ENCODE measurements at places on chromosomes 4 and X.

GRCh38 chr4:121154103-121154515, 10.0 kb downstream of the TNIP3 start:
- peak; percentile 14 for DNase-seq

DNA sequence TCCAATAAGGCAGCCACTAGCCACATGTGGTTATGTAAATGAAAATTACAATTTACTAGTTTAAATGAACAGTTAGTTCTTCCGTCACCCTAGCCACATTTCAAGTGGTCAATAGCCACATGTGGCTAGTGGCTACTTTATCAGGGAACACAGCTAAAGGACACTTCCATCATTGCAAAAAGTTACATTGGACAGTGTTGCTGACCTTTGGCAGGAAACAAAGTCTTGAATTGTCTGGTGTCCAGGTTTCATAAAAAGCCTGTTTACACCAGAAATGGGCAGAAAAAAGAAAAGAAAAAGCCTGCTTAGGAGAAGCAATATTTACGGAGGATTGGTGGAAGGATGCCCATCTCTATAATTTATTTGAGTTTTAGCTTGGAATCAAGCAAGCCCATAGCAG, 38.6 kb downstream of the RWDD4 start:
- DNase-seq: no peak

DNA sequence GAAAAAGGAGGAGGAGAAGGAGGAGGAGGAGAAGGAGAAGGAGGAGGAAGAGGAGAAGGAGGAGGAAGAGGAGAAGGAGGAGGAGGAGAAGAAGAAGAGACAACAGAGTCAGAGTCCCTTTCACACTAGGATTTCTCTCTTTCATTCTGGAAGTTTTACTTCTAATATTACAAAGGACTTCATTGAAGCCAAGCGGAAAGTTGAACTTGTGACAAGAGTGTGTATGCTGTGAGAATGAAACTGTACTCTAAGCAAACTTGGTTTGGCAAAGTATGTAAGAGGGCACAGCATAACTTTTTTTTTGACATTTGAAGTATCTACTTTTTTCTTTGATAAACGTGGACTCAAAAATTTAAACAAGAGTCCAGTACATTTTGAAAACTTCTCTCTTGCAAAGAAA, 48.0 kb downstream of the CXCL8 start:
- no peak for DNase-seq

DNA sequence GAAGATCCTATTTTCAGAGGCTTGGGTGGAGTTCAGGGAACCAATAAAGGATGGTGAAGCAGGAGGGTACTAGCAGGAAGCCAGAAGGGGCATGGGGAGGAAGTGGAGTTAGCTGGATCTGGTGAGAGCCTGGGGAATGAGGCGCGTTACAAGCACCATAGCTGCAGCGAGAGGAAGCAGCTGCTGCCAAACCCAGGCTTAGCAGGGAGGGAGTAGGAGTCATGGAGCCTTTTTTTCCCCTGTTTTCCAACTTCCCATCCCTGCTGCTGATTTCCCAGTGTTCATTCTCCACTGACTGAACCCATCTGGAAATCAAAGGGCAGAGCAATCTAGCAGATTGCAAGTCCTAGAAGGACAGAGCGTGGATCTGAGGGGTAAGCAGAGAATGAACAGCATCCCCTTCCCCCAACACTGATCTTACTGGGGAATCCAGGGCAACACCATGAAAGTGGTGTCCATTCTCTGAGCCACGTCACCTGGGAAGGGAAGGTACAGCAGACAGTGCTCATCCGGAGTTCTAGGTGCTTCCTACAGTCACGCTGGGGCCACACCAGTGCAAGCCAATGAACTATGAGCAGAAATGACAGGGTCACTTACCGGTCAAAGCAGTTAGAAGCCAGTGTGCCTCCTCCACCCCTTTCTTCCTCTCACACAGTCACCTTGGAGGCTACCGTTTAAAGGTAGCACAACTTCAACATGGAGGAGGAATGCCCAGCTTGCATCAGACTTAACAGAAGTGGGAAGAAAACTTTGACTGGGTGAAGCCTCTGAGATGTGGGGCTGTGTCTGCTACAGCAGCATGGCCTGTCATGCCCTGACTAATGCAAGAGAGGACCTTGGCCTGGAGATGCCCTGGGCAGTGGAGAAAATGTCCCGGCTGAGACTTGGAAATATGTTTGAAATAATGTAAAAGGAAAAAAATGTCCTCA, 36.7 kb downstream of the SMIM20 start:
- no peak for DNase-seq

DNA sequence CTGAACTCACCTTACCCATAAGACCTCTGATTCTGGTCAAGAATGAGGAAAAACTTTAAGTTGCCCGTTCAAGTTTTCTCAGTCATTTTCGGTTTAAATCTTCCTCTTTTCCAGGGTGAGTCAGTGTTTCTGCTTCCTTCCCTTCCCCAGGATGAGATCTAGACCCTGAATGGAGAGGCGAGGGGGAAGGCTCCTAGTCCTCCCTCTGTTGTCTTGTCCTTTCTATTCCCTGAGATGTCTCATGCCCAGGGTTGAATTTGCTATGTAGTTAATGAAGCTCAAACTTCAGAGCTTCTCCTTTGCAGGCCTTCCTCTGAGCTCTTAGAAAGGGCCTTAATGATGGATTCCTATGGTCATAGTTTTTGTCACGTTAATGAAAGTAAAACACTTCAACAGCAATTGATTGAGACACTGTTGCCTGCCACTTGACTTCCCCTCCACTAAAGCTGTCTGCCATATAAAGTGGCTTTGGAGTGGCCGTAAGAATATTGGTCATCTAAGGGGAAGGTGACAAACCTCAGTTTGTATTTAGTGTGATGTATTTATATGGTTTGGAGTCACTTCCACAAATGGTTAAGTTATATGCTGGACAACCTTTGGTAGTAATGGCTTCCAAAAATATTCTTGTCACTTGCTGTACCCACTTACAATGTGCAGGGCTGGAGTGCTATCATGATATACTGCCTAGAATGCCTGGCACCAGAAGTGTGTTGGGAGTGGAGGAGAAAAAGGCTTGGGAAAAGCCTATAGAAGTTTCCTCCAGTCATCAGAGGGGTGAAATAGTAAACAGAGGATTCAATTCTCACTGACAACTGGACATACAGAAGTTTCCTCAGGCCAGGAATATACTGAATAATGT, 24.3 kb upstream of the GPRIN3 start:
- DNase-seq: no peak

- no peak for DNase-seq
Observed at GRCh38 chr4:123976285-123976684, 579.7 kb downstream of the SPRY1 start.

DNA sequence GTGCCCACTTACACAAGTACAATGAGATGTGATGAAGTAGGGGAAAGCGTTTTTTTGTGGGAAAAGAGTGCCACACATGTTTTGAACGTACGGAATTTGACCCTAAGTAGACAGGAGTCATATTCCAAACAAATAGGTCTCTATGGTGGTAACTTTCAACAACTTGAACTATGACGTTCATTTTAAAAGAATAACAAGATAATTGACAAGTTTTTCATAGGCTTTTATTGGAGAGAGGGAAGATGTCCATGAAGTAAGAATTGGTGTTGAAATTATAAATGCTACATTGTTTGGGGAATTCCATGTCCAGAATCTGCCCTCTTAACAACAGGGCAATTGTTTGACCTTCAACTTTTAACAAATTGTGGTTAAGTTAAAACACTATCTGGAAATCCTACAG, 126.5 kb downstream of the GASK1B start:
- DNase-seq: no peak

GRCh38 chrX:3145716-3146115, 104.4 kb downstream of the ARSF start:
- no peak for DNase-seq

GRCh38 chr4:109930464-109930863, 17.8 kb downstream of the EGF start:
- DNase-seq: no peak

GRCh38 chr4:82747686-82748575, 50.7 kb downstream of the SCD5 start:
- DNase-seq: no peak

GRCh38 chr4:113505044-113505443, 256.5 kb downstream of the CAMK2D start:
- DNase-seq: no peak

DNA sequence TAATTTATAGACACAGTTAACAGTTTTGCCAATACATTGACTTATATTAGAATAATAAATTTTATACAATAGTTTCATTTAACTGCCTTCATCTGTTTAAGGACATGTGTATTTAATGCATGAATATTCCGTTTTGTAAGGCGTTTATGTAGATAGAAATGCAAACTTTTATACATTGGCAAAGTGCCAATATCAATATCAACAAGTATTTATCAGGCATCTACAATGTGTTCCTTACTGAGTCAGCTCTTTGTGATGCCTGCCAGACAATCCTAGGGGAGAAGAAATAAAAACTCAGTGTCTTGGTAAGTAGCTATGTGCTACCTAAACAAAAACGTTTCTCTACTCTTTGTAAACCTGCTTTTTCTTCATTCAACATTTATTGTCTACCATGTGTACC, 1142.2 kb downstream of the C4orf33 start:
- no peak for DNase-seq

- DNase-seq: no peak
Observed at GRCh38 chrX:8815460-8816065, 14.4 kb upstream of the FAM9A start.

DNA sequence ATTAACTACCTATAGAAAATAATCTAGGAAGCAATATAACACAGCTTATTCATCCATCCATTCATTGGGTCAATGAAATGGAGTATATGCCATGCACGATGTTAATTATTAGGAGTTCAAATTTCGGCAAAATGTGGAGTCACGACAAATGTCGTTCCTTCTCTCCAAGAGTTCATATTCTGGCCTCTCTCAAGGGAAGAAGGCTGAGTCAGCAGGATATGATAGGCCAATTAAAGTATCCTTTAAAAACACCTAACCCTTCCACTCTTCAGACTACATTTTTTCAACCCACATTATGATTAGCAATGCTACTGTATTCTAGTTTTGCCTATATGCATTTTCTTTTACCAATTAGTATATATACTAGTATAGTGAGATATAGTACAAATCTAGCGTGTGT, 163.1 kb downstream of the LARP7 start:
- DNase-seq: no peak

- no peak for DNase-seq
Observed at GRCh38 chr4:48949518-48950219, 36.4 kb upstream of the CWH43 start.

- DNase-seq: no peak
Observed at GRCh38 chr4:76279462-76279861, 27.1 kb upstream of the STBD1 start.

DNA sequence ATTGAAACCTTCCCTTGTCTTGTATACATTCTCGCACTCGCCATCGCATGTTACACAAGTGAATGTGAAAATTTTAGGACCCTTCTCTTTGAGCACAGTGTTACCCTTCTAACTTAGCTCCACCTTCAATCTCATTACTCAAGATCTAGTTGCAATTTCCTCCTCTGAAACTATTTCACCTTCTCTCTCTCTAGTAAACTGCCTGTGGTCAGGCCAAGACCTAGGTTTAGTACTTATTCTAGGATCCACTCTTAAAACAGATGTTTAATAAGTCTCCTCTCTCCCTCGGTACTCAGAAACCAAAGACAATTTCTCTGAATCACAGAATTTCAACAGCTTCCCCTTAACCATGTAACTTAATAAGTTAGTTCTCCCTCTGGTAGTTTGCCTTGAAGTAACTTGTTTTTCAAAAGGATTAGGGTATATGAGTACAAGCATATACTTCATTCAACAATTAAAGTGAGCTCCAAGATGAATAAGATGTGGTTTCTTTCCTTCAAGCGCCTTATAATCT, 156.0 kb downstream of the SH3KBP1 start:
- DNase-seq: no peak

GRCh38 chr4:94577136-94577535, 125.4 kb downstream of the PDLIM5 start:
- DNase-seq: no peak

- DNase-seq: no peak
Observed at GRCh38 chr4:15005474-15006115, 3.3 kb downstream of the CPEB2 start.

GRCh38 chr4:113331811-113332210, 282.4 kb downstream of the ANK2 start:
- DNase-seq: no peak

DNA sequence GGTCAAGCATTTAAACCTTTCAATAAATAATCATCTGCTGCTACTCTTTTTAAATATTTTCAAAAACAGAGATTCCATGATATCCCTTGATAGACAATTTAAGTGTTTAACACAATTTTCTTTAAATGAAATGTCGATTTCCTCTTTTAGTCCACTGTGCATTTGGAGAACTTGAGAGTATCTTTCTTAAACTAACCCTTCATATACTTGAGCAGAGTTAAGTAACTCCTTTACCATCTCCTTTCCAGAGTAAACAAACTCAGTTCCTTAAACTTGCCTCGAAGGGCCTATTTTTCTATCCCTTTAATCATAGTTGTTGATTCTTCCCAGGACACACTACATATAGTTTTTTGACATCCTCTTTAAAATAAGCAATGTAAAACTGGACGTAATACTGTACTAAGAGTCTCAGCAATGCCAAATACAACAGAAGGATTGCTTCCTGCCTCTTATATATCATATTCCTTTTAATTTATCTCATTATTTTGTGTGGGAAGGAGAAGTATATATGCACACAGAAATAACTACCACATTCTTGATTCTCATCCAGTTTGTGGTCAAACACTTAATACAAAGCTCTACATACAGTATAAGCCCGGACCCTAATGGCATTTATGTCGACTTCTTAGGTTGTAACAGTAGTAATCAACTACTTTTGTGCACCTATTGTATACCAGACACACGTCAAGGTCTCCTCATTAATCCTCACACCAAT, 22.8 kb downstream of the RAB28 start:
- DNase-seq: no peak

DNA sequence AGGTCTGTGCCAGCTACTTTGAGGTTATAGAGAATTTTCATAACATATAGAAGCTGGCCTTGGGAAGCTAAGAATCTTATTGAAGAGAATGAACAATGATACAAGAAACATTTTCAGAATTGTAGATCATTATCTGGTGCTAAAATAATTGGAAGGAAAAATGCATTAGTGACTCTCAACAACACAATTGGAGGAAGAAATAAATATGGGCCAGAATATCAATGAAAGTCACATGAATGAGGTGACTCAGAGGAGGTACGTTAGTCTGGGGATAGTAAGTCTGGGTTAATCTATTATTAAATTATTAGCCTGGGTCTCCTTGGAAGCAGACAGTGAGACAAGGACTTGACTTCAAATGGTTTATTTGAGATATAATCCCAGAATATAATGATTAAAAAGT, 529.3 kb upstream of the SLIT2 start:
- no peak for DNase-seq

GRCh38 chr4:156663663-156664062, 307.9 kb downstream of the PDGFC start:
- no peak for DNase-seq

- DNase-seq: no peak
Observed at GRCh38 chr4:56973336-56973735, 4.1 kb downstream of the NOA1 start.

- DNase-seq: no peak
Observed at GRCh38 chr4:101236097-101236496, 111.2 kb downstream of the PPP3CA start.

DNA sequence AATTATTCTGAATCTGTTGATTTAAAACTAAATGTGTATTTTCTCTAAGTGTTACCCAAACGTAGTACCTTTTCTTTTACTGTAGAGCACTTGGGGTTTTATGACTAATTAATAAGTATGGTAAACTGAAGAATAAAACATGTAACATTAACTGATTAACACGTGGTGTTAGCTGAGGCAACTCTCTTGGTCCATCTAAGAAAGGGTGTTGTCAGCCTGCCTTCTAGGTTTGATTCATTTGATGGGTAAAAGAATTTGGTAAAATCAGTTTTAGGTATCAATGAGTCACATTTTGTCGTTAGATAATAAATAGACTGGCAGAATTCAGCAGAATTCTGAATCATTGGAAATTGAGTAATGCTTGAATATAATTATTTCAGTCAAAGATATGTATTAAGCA, 99.7 kb downstream of the AFF1 start:
- DNase-seq: no peak

All from stimulated activated CD4-positive, alpha-beta T cell treated with anti-CD3 and anti-CD28 coated beads, Interleukin-12 subunit alpha, Interleukin-12 subunit beta, amount 100 ng/mL, for 48 hours (primary cell).